ENCODE measurements at places on chromosomes 1 and 21.
A peak's percentile ranks its signal among the peaks of the same experiment; 100 is the strongest.

DNA sequence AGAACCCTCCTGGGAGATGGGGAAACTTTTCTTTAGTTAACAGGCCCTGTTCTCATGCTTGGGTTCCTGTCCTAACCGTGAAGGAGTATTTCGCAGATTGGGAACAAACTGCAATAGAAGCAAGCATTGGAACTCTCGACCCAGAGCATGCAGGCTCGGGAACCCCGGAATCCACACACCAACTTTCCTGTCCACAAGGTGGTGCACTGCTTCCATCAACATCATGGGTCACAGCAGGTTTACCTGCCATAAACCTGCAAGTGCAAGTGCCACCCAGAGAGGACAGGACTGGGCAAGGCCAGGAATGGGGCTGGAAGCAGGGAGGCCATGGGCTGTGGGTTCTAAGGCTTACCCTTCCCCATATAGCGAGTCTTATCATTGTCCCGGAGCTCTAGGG, 6.9 kb downstream of the ENO1 start:
- DNase-seq = no peak

DNA sequence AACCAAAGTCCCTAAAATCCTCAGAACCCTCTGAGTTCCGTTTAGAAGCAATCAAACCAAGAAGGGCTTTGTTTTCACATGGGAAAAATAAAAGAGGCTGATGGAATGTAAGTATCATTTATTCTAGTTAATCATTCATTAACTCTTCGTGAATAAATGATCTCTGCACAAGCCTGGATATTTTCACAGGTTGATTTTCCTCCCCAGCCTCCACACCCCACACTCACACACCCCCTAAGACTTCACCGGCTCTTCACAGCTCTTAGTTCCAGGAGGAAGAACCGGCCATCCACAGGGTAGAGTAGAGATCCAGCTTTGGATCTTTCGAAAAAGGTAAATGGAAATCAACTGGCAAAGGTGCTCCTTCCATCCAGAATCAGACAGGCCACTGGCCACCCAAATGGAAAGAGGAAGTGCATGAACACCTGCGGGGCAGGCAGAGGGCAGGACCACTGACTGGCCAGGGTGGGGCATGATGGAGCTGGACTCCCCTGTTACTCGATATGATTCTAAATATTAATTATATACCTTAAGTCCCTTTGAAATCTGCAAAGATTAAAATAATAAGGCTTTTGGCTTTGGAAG, 10.0 kb downstream of the C1orf198 start:
- DNase-seq = no peak

- DNase-seq = no peak
Measured at GRCh38 chr1:30785714-30786113, 28.1 kb upstream of the LAPTM5 start.

GRCh38 chr21:41610042-41610839, 102.3 kb upstream of the TMPRSS2 start:
- DNase-seq = peak; percentile 67

DNA sequence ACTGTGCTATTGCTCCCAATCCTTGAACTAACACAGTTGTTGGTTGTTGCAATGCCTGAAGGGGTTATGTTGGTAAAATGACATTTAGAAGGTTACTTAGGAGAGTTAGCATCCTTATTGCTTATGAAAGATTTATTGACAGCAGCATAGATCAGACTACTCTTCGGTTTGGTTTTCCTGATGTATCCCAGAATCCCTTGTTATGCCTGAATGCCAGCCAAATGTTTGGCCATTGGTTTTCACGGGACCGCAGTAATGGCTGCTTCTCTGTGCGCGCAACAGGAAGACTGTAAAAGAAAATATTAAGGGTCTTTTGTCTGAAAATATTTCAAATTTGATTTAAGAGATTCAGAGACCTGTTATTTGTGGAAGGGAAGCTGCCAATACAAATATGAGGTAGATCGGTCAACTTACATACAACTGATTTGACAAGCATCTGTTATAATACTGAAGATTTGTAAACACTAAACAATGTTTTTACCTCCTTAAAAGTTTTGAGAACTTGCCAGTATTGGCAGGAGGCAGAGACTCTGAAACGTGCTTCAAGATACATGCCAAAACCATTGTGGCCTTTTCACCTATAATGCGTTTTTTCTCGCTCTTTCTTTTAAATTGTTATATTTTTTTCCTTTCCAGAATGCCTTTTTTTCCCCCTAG, 8.3 kb downstream of the NFIA start:
- no peak for DNase-seq

GRCh38 chr21:26966649-26967061, 233 bp downstream of the ADAMTS5 start:
- no peak for DNase-seq

GRCh38 chr1:58765006-58765405, 18.8 kb downstream of the JUN start:
- DNase-seq = no peak

- DNase-seq = no peak
Measured at GRCh38 chr1:152502496-152503180, 8.0 kb upstream of the LCE5A start.

DNA sequence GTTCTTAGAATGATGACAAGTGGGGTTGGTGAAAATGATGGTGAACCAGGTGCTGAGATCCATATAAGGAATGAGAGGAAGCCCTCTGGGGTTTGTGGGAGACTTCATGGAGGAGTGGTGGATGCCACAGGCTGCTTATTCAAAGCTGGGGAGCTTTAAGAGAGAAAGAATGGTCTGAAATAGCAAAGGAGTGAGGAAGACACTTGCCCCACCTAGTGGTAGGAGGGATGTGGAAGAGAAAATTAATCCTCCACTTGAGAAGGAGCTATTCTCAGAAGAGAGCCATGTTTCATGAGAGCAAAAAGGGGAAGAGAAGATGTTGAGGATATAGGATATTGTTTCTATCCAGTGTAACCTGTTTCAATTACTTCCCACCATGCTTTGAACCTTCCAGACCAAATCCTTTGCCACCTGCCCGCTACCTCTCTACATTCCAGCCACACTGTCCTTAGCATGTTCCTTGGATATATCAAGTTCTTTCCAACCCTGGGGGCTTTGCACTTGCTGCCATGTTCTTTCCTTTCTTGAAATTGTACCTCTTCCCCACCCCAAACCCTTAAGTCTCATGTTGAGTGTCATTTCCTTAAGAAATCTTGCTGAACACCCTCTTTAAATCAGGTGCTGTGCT, 19.6 kb upstream of the ZNF648 start:
- peak; percentile 7 for DNase-seq

DNA sequence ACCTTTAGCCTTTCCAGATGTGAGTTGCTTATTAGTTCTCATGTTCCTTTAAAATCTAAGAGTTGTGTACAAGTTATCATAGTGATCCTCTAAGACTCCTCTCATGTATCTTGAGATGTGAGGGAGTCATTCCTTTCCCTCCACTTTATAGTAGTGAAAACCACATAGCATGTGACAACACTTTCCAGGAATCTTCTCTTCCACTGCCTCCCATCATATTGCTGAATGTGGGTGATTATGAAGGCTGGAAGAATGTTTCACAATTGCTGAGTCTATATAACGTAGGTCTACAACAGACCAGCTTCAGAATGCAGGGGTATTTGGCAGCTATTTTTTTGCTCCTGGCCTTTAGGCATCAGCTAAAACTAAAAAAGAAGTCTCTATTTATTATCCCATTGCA, 44.7 kb upstream of the LRRC7 start:
- no peak for DNase-seq
